Left renal cortex interstitium (tissue), 4 donors: ENCODE measurements at places on chromosomes 7 and 10. TPM values are rescaled to one million over a fixed set of nuclear protein-coding genes. Genes with fewer than 3 reads are reported as not detected.

DNA sequence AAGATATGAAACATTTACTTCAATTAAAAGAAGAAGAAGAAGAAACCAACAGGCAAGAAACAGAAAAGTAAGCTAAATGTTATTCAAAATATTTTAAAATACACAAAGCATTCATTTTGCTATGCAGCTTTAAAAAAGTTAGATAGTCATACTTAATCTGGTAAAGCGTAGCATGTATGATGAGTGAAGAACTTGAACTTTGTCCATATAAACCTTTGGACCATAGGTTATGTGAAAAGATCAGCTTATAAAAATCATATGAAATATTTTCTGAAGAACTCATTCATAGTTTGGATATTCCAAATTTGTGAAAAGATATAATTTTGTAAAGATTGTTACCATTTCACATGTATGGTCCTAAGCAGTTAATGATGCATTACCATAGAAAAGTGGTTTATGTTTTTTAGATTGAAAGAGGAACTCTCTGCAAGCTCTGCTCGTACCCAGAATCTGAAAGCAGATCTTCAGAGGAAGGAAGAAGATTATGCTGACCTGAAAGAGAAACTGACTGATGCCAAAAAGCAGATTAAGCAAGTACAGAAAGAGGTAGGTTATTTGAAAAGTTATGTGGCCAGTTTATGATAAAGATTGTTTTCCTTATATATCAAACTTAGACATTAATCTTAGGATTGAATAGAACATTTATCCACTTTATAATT, 37.3 kb downstream of the KIF20B start:
- no peak for DNase-seq

- no peak for DNase-seq
Observed at GRCh38 chr10:33092596-33092995, 134.6 kb upstream of the ITGB1 start.

Gene CFAP43
- 33.7 TPM for polyA plus RNA-seq

- DNase-seq: no peak
Observed at GRCh38 chr7:156616269-156617202, 24.0 kb upstream of the RNF32 start.

GRCh38 chr10:21021843-21022594, 124.9 kb upstream of the NEBL start:
- DNase-seq: no peak
